Large intestine (tissue), 12 donors: ENCODE measurements at places on chromosomes 13 and 19. TPM values are rescaled to one million over a fixed set of nuclear protein-coding genes. Genes with fewer than 3 reads are reported as not detected.
A peak's percentile ranks its signal among the peaks of the same experiment; 100 is the strongest.

Gene IFNL4
- 0.04 TPM for polyA plus RNA-seq

GRCh38 chr13:97720896-97721295 is 232.6 kb upstream of the IPO5 start:
- no peaks in the 10 kb centered on the region for H3K36me3 ChIP-seq
- peak; percentile 55 for DNase-seq
- peak overlapping the region; percentile 76 for H3K27ac ChIP-seq
- peaks cover 14% of the 10 kb centered on the region for H3K4me1 ChIP-seq

- no peak overlapping the region for H3K4me3 ChIP-seq
- H3K27me3 ChIP-seq = no peaks in the 10 kb centered on the region
- no peak overlapping the region for H3K27ac ChIP-seq
- DNase-seq = no peak
- no peaks in the 10 kb centered on the region for H3K4me1 ChIP-seq
- H3K36me3 ChIP-seq = no peaks in the 10 kb centered on the region
These were observed 383.7 kb downstream of the DIAPH3 start for GRCh38 chr13:59780058-59780457.

GRCh38 chr13:107715496-107715895 is 499.8 kb downstream of the LIG4 start:
- no peak overlapping the region for H3K27ac ChIP-seq
- no peak overlapping the region for H3K4me3 ChIP-seq
- no peaks in the 10 kb centered on the region for H3K27me3 ChIP-seq
- no peak for DNase-seq

DNA sequence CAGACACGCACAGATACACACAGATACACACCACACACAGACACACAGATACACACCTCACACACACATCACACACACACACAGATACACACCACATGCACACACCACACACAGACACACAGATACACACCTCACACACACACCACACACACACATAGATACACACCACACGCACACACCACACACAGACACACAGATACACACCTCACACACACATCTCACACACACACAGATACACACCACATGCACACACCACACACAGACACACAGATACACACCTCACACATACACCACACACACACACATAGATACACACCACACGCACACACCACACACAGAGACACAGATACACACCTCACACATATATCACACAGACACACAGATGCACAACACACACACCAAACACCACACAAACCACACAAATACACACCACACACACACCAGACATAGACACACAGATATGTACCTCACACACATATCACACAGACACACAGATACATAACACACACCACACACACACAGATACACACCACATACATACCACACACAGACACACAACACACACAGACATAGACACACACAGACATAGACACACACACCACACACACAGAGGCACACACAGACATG is 24.2 kb upstream of the SLC7A10 start:
- H3K27me3 ChIP-seq = no peaks in the 10 kb centered on the region
- peaks cover 17% of the 10 kb centered on the region for H3K4me1 ChIP-seq
- no peaks in the 10 kb centered on the region for H3K36me3 ChIP-seq
- no peak overlapping the region for H3K4me3 ChIP-seq

- H3K27me3 ChIP-seq = no peaks in the 10 kb centered on the region
- DNase-seq = peak; percentile 7
- H3K4me3 ChIP-seq = no peak overlapping the region
- no peaks in the 10 kb centered on the region for H3K36me3 ChIP-seq
- H3K27ac ChIP-seq = no peak overlapping the region
- H3K4me1 ChIP-seq = peaks cover 5% of the 10 kb centered on the region
These were observed 40.2 kb downstream of the UBL3 start for GRCh38 chr13:29810145-29810742.

DNA sequence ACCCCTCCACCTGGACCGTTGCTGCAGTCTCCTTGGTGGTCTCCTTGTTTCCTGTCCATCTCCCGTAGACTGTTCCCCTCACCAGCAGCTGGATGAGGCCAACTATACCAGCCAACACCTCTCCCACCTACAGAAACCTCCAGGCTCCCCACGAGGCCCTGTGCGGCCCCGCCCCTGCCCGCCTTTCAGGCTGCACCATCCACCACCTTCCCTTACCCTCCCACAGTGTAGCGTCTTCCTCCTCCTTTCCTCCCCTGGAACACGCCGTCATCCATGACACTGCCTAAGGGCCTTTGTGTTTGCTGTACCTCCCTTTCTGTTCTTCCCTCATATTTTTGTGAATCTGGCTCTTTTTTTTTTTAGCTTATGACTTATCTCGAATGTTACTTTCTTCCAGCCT is 23.8 kb upstream of the WDR88 start:
- peaks cover 64% of the 10 kb centered on the region for H3K36me3 ChIP-seq
- DNase-seq = no peak
- H3K4me1 ChIP-seq = no peaks in the 10 kb centered on the region
- H3K4me3 ChIP-seq = no peak overlapping the region
- no peaks in the 10 kb centered on the region for H3K27me3 ChIP-seq
- no peak overlapping the region for H3K27ac ChIP-seq
